PC-3 (cell line): ENCODE measurements at places on chromosomes 7 and 10. TPM values are rescaled to one million over a fixed set of nuclear protein-coding genes. Genes with fewer than 3 reads are reported as not detected.

Gene COBL
- total RNA-seq, result 8.6 and 8.8 TPM in 2 replicates

Gene SEPTIN7
- 121 and 147 TPM in 2 replicates for total RNA-seq

Gene NANOS1
- total RNA-seq, result 5.4 and 6.0 TPM in 2 replicates

DNA sequence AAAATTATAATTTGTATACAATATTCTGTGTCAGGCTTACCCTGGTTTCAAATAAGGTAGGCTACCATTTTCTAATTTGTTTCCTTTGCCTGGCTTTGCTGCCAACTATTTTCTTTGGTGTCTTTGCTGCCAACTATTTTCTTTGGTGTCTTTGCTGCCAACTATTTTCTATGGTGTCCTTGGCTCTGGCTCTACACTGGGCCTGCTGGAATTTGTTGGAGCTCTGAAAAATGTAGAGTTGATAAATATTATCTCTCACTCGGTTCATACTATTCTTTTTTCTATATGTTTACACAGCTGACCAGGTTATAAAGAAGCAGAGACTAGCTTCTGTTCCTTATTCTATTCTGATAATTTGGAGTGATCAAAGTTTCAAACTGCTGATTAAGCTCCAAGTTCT, 768.0 kb upstream of the PHF14 start:
- no peaks in the 10 kb centered on the region for H3K4me1 ChIP-seq
- H3K27ac ChIP-seq, result no peak overlapping the region
- H3K4me3 ChIP-seq, result no peak overlapping the region
- DNase-seq, result no peak

DNA sequence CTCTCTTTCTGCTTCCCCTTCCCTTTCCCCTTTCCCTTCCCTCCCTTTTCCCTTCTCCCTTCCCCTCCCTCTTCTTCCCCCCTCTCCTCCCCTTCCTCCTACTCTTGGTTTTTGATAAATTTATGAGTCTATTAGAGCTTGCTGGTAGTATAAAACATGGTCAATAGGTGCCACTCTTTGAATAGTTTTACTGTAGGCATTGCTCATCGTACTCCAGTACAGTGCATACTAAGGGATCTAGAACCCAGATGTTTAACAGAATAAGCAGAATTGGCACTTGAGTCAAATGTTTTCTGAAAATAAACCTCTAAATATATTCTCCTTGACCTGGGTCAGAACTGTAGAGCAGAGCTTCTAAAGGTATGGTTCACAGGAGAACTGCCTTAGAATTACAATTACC, 126.7 kb downstream of the SORCS3 start:
- no peaks in the 10 kb centered on the region for H3K27me3 ChIP-seq
- no peaks in the 10 kb centered on the region for H3K36me3 ChIP-seq
- DNase-seq, result no peak
- H3K27ac ChIP-seq, result no peak overlapping the region
- no peak overlapping the region for H3K4me3 ChIP-seq

Gene H2AZ2
- 376 and 400 TPM in 2 replicates for total RNA-seq

Gene ANXA8
- total RNA-seq, result 0.69 and 1.1 TPM in 2 replicates

Gene ADAM12
- 3.4 and 9.4 TPM in 2 replicates for total RNA-seq

GRCh38 chr10:83078160-83078559, 1061.1 kb upstream of the GHITM start:
- H3K4me1 ChIP-seq, result no peaks in the 10 kb centered on the region
- no peaks in the 10 kb centered on the region for H3K27me3 ChIP-seq
- peak; percentile 1 for DNase-seq
- no peak overlapping the region for H3K27ac ChIP-seq

DNA sequence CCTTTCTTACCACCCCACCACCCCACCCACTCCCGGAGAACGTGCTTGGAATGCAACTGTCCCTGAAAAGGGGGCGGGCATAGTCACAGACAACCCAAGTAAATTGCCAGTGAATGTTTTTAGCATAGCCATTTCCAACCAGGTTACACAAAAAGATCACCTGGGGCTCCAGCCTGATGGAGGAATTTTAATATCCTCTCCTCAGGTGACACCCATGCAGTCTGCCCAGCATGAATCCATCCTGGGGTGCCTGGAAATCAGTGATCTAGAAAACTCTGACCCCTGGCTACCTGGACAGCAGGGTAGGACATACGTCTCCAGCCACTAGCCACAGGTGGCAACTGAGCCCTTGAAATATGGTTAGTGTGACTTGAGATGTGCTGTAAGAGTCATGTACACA, 61.1 kb downstream of the SORBS1 start:
- H3K27me3 ChIP-seq, result no peaks in the 10 kb centered on the region
- H3K4me1 ChIP-seq, result no peaks in the 10 kb centered on the region
- H3K4me3 ChIP-seq, result no peak overlapping the region
- DNase-seq, result no peak
- H3K36me3 ChIP-seq, result no peaks in the 10 kb centered on the region
- H3K27ac ChIP-seq, result no peak overlapping the region

- no peak overlapping the region for H3K27ac ChIP-seq
- no peaks in the 10 kb centered on the region for H3K36me3 ChIP-seq
- H3K27me3 ChIP-seq, result no peaks in the 10 kb centered on the region
Measured at GRCh38 chr7:108077709-108078108, 52.5 kb downstream of the LAMB4 start.

- no peak for DNase-seq
- H3K4me1 ChIP-seq, result no peaks in the 10 kb centered on the region
- H3K27ac ChIP-seq, result no peak overlapping the region
- no peak overlapping the region for H3K4me3 ChIP-seq
Measured at GRCh38 chr7:101718363-101719122, 89.4 kb upstream of the MYL10 start.

GRCh38 chr10:105358911-105359310, 717.8 kb downstream of the SORCS3 start:
- no peak for DNase-seq
- no peak overlapping the region for H3K27ac ChIP-seq
- H3K4me3 ChIP-seq, result no peak overlapping the region
- no peaks in the 10 kb centered on the region for H3K36me3 ChIP-seq
- no peaks in the 10 kb centered on the region for H3K27me3 ChIP-seq
